Caco-2 (cell line): ENCODE measurements at places on chromosomes 6 and 20. TPM values are rescaled to one million over a fixed set of nuclear protein-coding genes. Genes with fewer than 3 reads are reported as not detected.

The RSPH4A gene
- 0.20 and 0.23 TPM in 2 replicates for total RNA-seq

- DNase-seq: peak; percentile 12
Measured at GRCh38 chr6:36350681-36351571, 14.2 kb upstream of the BNIP5 start.

- DNase-seq: no peak
Measured at GRCh38 chr20:44211177-44212039, 837 bp upstream of the OSER1 start.

DNA sequence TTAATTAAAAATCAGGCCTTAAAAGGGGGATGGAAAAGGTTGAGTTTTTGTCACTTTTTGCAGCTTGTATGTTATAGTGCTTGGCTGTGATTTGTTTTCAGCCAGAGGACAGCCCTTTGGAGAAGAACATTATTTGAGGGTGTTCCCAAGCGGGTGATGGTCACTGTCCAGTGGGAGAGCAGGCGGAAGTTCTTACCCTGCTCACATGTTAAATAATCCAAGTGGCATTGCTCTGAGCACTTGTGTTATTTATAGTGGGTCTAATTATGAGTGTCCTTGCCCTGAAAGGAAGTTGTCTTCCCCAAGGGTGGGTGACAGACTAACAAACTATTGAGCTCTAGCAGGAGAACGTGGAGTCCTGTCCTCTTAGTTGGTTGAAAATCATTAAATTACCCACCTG is 49.5 kb downstream of the DOK5 start:
- no peak for DNase-seq

GRCh38 chr6:29627755-29628418 is 5.1 kb downstream of the GABBR1 start:
- DNase-seq: peak; percentile 45

GRCh38 chr6:145883263-145883662 is 68.7 kb upstream of the FBXO30 start:
- DNase-seq: no peak

- DNase-seq: no peak
Measured at GRCh38 chr6:6320901-6321300, 439 bp upstream of the F13A1 start.

DNA sequence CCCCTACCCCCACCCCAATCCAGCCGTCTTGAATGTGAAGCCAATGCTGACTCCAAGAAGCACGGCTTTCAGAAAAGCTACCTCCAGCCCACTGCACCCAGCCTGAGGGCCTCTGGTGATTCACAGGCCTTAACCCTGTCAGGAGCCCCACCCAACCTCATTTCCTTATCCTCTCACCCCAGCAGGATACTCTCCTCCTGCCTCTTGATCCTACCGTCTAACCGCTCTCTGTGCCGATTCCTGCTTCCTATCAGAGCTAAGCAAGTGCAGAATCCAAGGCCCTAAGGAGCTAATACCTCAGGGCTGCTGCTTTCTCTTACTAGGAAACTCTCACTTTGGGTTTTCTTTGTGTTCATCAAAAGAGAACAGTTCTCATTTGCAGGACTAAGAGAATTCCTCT is 47.2 kb downstream of the TRERF1 start:
- DNase-seq: no peak

- DNase-seq: no peak
Measured at GRCh38 chr20:50877232-50877743, 53.9 kb downstream of the ADNP start.
